Fibroblast of upper back skin (primary cell): ENCODE measurements at places on chromosomes 2 and 18.

DNA sequence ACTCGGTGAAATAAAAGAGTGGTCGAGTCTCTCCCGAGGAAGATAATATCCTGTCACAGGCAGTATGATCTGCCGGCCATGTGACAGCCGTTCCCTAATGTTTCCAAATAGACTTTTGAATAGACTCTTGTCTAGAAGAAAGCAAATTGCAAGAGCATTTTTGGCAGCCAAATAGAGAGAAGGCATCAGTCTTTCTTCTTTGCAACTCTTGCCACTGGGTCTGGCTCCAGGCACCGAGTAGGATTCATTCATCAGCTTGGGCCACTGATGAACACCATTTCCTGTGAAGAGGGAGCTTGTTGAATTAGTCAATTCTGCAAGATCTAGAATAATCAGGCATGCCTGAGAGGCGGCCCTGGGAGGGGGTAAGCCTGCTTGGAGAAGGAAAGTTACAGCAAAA lies 165.6 kb downstream of the KLHL29 start:
- no peak for DNase-seq

- DNase-seq: peak; percentile 38
These were observed 53.6 kb upstream of the SLC14A1 start for GRCh38 chr18:45670281-45670962.

DNA sequence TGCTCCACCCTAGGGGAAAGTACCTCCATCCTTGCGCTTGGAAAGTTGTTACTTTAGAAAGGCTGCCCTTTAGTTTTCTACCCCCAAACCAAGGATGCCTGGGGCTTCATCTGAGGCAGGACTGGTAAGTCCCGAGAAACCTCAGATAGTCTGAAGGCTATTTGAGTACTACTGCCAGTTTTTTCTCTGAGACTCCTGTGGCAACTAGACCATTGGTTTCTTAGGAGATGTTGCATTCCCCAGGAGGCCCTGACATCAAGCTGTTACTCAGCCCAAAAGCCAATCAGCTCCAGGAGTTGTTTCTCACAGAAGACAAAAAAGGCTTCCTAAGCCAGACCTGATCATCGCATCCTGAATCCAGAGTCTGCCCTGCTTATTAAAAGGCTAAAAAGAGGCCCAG lies 67.2 kb downstream of the COLEC12 start:
- DNase-seq: peak; percentile 61

- DNase-seq: no peak
These were observed 145.2 kb upstream of the COPS8 start for GRCh38 chr2:236940497-236940896.

- DNase-seq: peak; percentile 46
These were observed 80.8 kb downstream of the APOB start for GRCh38 chr2:20962939-20963557.

- no peak for DNase-seq
These were observed 271.9 kb downstream of the PHLPP1 start for GRCh38 chr18:62987055-62987830.

- peak; percentile 41 for DNase-seq
These were observed at the start of gene CLIP4 for GRCh38 chr2:29114946-29115609. Gene CLIP4, plus strand, starts transcription at chr2:29115415. Its CDS starts 5,974 bp downstream, at chr2:29121389.
